Activated T-cell treated with anti-CD3 and anti-CD28 coated beads, Interleukin-2, amount 50 U/mL, for 4 hours (primary cell): ENCODE measurements at places on chromosomes 4 and X.

GRCh38 chr4:169059306-169060211, 49.5 kb upstream of the CBR4 start:
- DNase-seq = no peak

DNA sequence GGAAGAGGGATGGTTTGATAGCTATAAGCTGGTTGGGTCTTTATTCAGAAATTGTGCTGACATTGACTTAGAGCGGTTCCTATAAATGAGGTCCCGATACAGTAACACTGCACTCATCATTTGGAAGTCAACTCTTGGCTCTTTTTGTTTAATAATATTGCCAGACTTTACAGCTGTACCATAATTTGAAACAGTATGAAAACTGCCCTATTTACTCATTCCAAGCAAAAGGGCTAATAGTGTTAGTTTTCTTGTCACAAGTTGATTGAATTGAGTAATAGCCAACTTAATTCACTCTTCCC, 128.4 kb upstream of the LIMCH1 start:
- DNase-seq = no peak

- DNase-seq = no peak
Measured at GRCh38 chr4:140252141-140252741, 98.3 kb upstream of the MAML3 start.

DNA sequence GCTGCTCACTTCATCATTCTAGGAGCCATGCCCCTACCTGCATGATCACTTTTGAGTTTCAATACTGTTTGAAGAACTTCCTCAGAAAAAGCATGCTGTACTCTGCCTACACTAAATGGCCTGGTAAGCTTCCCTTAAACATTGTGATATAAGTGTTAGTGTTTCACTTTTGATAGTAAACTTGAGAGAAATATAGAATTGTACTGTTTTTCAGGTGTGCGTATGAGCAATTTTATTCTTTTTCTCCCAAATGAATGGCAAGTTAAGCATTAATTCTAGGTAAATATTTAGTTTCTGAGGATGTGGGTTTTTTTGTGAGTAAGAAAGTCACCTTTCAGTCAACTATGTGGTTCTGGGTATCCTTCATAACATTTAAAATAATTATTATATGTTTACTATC, 484.5 kb downstream of the IL15 start:
- no peak for DNase-seq

- no peak for DNase-seq
Measured at GRCh38 chr4:38821739-38822138, 17.1 kb upstream of the TLR1 start.

DNA sequence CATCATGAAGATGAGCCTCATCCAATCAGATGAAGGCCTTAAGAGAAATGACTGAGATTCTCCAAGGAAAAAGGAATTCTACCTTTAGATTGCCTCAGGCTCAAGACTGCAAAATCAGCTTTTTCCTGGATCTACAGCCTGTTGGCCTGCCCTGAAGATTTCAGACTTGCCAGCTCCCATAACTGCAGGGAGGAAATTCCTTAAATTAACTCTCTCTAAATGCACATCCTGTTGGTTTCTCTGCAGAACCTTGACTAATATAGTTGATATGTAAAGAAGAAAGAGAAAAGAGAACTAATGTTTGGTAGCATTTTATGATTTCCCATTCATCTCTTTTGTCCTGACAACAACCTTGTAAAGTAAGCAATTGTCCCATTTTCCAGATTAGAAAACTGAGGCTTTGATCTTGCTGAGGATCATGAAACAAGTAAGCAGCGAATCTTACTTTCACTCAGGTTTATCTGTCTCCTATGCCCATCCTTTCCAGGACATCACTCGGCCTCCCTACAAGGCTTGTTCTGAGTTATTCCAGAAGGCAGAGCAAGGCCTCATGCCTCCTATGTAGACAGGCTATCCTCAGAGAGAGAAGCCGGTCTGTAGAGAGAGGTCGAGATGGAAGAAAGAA, 115.0 kb upstream of the LDB2 start:
- no peak for DNase-seq

GRCh38 chrX:34631479-34632220, 25.4 kb downstream of the TMEM47 start:
- DNase-seq = no peak

DNA sequence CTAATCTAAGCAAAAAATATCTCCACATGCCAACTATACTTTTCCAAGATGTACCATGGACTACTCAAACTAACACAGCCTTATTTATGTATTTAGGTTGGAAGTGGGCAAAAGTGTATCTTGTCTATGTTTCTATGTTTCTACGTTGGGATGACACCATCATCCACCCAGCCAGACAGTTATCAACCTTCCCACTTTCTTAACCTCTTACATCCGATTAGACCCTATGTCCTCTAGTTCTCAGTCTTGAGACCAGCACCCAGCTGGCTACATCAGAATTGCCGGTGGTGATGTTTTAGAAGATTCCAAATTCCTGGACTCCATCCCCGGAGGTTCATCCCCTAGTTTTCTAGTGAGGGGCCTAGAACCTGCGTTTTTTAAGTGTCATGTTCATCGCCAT, 1.0 kb upstream of the AASDH start:
- DNase-seq = no peak

DNA sequence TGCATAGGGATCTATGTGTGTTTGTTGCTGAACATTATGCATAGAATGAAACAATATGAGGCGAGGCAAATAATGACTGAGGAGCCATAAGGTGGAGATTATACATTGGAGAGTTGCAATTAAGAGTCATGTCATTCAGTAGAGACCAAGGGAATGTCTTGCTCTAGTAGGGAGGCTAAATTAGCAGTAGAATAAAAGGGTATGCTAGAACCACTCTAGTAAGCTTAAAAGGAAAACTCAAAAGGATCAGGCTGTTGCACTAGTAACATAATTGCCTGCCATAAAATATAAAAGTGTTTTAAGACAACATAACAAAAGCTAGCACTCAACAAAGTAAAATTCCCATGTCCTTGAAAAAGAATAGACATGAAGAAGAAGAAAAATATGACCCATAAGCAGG, 586.2 kb upstream of the DIAPH2 start:
- no peak for DNase-seq

GRCh38 chrX:87338510-87338909, 179.1 kb upstream of the KLHL4 start:
- DNase-seq = no peak

DNA sequence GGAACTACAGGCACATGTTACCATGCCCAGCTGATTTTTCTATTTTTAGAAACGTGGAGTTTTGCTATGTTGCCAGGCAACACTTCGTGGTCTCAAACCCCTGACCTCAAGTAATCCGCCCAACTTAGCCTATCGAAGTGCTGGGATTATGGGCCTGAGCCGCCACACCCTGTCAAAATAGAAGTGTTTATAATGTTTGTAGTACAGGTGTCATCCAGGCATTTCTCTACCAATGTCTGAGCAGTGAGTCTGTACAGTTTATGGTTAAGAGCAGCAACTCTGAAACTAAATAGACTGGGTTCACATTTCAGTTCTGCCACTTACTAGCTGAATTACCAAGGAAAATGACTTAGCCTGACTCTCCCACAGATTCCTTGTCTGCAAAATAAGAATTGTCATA, 460.4 kb upstream of the GALNT7 start:
- no peak for DNase-seq

GRCh38 chr4:169620880-169621248, 486 bp downstream of the CLCN3 start:
- no peak for DNase-seq
